ENCODE measurements at places on chromosomes 5 and 9. TPM values are rescaled to one million over a fixed set of nuclear protein-coding genes. Genes with fewer than 3 reads are reported as not detected.
A peak's percentile ranks its signal among the peaks of the same experiment; 100 is the strongest.

DNA sequence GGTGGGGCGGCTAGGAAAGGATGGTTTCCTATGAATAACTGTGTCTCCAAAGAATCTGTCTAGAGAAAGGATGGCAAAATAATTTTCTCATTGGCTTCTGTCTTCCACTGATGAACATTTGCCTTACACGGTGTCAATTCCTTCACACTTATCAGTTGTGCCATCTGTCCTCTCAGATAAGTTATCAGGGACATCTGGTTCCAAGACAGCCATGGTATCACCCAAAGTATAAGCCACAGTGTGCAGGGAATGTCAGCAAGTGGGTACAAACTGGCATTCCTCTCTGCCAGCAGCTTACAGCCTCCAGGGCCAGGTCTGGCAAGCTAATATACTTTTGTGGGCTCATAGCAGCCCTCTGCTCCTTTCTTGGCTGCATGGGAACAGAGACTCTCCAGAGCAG, 1092.0 kb downstream of the EFNA5 start:
- H3K4me1 ChIP-seq, result no peaks in the 10 kb centered on the region
- H3K27ac ChIP-seq, result no peak overlapping the region
- no peak for DNase-seq
- H3K36me3 ChIP-seq, result no peaks in the 10 kb centered on the region
- H3K27me3 ChIP-seq, result no peaks in the 10 kb centered on the region

Gene SLC45A2
- total RNA-seq, result 1.4 TPM

DNA sequence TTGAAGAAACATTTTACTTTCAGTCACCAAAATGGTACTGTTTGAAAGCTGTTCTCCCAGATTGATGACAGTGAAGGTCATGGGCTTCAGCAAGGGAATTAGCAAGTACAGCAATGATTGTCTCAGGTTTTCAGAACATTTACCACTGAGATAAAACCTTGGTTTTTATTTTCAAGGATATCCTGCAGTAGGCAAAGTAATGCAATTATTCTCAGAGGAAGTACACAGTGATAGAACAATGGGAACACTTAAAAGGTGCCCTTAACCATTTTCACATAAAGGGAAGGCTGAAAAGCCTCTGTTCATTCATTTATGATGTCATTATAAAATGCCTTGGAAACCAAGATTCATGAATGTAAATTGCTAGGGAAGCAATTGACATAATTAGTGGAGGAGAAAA, 471.8 kb upstream of the ACO1 start:
- H3K4me3 ChIP-seq, result no peak overlapping the region
- H3K27me3 ChIP-seq, result no peaks in the 10 kb centered on the region
- DNase-seq, result no peak
- no peaks in the 10 kb centered on the region for H3K4me1 ChIP-seq
- H3K27ac ChIP-seq, result no peak overlapping the region

Gene TXNDC8
- total RNA-seq, result not detected

GRCh38 chr9:96615411-96615810, 4.2 kb downstream of the CDC14B start:
- H3K36me3 ChIP-seq, result no peaks in the 10 kb centered on the region
- peaks cover 12% of the 10 kb centered on the region for H3K4me1 ChIP-seq
- DNase-seq, result no peak

DNA sequence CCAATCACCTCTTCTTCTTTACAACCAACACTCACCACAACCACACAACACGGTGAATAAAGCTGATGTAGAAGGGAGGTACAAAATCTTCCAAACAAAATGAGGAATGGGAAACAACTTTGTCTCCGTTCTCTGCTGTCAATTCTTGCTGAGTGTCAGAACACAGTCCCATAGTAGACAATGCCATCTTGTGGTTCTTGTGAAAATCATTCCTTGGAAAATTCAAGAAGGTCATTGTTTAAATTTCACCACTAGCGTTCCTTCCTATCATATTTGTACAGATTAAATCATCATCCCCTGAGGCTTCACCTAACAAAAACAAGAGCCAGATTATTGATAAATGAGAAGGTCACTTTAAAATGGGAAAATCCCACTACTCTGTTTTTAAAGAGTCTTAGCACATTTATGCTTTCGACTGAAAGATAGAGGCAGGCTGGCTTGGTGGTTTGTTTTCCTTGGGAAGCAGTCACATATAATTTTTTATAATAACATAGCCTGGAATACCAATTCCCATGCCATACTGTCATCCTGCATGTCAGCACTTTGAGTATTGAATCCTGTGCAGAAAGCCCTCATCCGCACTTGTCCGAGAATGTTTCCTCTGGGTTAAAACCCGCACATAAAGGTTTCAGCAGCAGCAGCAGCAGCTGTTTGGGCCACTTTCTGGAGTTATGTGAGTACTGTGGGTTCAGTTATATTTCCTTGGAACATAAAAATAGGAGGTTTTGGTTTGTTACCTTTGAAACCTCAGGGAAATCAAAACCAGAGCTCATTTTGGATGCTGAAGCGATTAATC, 395.0 kb upstream of the SMARCA2 start:
- H3K4me3 ChIP-seq, result no peak overlapping the region
- no peak for DNase-seq

Gene ACTL7A
- total RNA-seq, result not detected

GRCh38 chr9:108761655-108762347, 94.0 kb downstream of the ACTL7B start:
- no peaks in the 10 kb centered on the region for H3K27me3 ChIP-seq
- no peak overlapping the region for H3K4me3 ChIP-seq
- H3K4me1 ChIP-seq, result no peaks in the 10 kb centered on the region
- peak overlapping the region; percentile 19 for H3K27ac ChIP-seq

- H3K27ac ChIP-seq, result peak overlapping the region; percentile 26
- no peak overlapping the region for H3K4me3 ChIP-seq
- no peaks in the 10 kb centered on the region for H3K36me3 ChIP-seq
These were observed 50.2 kb downstream of the FXN start for GRCh38 chr9:69085569-69086283.

Gene LCN12
- total RNA-seq, result 1.6 TPM

Gene SAXO1
- not detected for total RNA-seq

GRCh38 chr9:90770182-90770738, 31.4 kb upstream of the SYK start:
- no peaks in the 10 kb centered on the region for H3K4me1 ChIP-seq
- H3K4me3 ChIP-seq, result no peak overlapping the region
- no peak for DNase-seq

DNA sequence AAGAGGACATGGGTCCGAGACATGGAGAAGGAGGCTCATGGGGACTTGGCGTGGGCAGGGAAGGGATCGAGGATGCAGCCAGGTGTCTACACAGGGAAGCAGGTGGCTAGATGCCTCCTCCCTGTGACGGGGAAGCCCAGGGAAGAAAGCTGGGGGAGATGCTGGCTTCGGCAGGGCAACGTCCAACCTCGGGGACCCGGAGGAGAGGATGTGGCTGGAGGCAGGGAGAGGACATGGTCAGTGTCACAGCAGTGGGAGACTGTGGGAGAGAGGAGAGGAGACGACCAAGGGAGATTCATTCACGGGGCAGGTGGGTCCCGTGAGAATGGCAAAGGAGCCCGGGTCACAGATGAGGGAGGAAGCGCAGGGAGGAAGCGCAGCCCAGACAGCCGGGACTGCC, 73.2 kb upstream of the PHYKPL start:
- no peaks in the 10 kb centered on the region for H3K36me3 ChIP-seq
- no peaks in the 10 kb centered on the region for H3K27me3 ChIP-seq
- H3K4me1 ChIP-seq, result no peaks in the 10 kb centered on the region
- no peak for DNase-seq

GRCh38 chr9:135217836-135218235, 130.4 kb downstream of the OLFM1 start:
- peaks cover 24% of the 10 kb centered on the region for H3K27me3 ChIP-seq
- peaks cover 11% of the 10 kb centered on the region for H3K4me1 ChIP-seq
- DNase-seq, result no peak
- H3K27ac ChIP-seq, result no peak overlapping the region
- no peaks in the 10 kb centered on the region for H3K36me3 ChIP-seq

Gene PCDHA3
- total RNA-seq, result 1.1 TPM

Gene KIF4B
- not detected for total RNA-seq

Gene DNAJC25
- 16.1 TPM for total RNA-seq

DNA sequence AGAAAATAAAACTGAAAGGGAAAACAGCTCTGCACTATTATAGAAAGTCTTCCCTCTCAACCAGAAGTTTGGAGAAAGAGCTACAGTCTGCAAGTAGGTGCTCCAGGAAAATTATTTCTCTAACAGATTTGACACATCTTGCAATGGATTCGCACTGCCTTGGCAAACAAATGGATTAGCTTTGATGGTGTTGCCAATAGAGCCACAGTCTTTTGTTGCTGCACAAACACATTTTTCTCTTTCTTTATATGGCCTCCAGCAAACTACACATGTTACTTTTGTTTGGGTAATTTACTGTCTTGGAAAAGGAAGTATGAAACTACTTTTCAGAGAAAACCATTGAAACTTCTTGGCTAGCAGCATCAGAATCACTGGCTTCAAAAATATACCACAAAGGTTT, 523.1 kb downstream of the EFNA5 start:
- H3K27me3 ChIP-seq, result no peaks in the 10 kb centered on the region
- no peaks in the 10 kb centered on the region for H3K4me1 ChIP-seq
- no peak overlapping the region for H3K4me3 ChIP-seq
- no peak overlapping the region for H3K27ac ChIP-seq

GRCh38 chr5:67515762-67516161, 319.2 kb upstream of the CD180 start:
- H3K4me1 ChIP-seq, result no peaks in the 10 kb centered on the region
- H3K36me3 ChIP-seq, result no peaks in the 10 kb centered on the region
- H3K4me3 ChIP-seq, result no peak overlapping the region

GRCh38 chr9:124551472-124552272, 44.5 kb upstream of the NR5A1 start:
- peak; percentile 72 for DNase-seq
- no peaks in the 10 kb centered on the region for H3K4me1 ChIP-seq
- no peak overlapping the region for H3K4me3 ChIP-seq
- H3K36me3 ChIP-seq, result no peaks in the 10 kb centered on the region
- no peak overlapping the region for H3K27ac ChIP-seq

- no peaks in the 10 kb centered on the region for H3K36me3 ChIP-seq
- no peak overlapping the region for H3K4me3 ChIP-seq
- no peak overlapping the region for H3K27ac ChIP-seq
- DNase-seq, result no peak
- H3K4me1 ChIP-seq, result no peaks in the 10 kb centered on the region
These were observed 35.9 kb upstream of the TESK1 start for GRCh38 chr9:35569206-35569605.

Gene FOXD4L4
- total RNA-seq, result 0.12 TPM

DNA sequence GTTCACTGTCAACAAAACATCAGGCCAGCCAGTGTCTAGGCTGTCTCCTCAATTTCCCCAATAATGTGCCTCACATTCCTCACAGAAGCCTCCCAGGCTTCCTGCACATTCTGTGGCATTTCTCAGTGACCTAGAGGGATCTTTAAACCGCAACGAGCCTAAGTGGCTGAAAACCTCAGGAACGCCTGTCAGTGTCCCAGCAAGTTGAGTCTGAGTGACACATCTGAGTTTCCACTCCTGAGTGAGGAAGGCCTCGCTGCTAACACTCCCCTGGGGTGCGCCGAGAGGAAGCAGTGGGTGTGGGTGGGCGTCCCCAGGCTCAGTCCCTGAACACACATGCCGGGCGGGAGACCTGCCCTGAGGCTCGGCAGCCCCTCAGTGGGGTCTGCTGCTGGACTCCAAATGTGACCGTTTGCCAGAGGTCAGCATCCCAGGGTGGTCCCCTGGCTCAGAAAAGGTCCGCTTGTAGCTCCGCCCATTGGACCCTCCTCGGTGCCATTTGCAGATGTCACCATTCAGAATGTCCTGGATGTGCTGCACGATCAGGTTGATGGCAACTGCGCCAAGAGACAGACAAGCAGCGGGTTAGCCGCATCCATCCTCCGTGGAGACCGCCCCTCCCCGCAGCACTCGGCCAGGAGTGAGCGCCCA, 6.3 kb downstream of the UCK1 start:
- no peaks in the 10 kb centered on the region for H3K27me3 ChIP-seq
- H3K27ac ChIP-seq, result no peak overlapping the region
- H3K36me3 ChIP-seq, result no peaks in the 10 kb centered on the region
- no peak overlapping the region for H3K4me3 ChIP-seq
- no peak for DNase-seq

- H3K27ac ChIP-seq, result no peak overlapping the region
- no peaks in the 10 kb centered on the region for H3K36me3 ChIP-seq
- no peaks in the 10 kb centered on the region for H3K27me3 ChIP-seq
- H3K4me1 ChIP-seq, result peaks cover 2% of the 10 kb centered on the region
- H3K4me3 ChIP-seq, result no peak overlapping the region
- no peak for DNase-seq
These were observed 18.8 kb downstream of the PTAR1 start for GRCh38 chr9:69740872-69741505.

Gene OGN
- total RNA-seq, result 43.5 TPM

- no peak overlapping the region for H3K27ac ChIP-seq
- H3K4me1 ChIP-seq, result no peaks in the 10 kb centered on the region
- H3K36me3 ChIP-seq, result no peaks in the 10 kb centered on the region
- H3K4me3 ChIP-seq, result no peak overlapping the region
These were observed 466.8 kb upstream of the BRINP1 start for GRCh38 chr9:119836036-119836435.

GRCh38 chr5:35198686-35199085, 31.6 kb downstream of the PRLR start:
- no peaks in the 10 kb centered on the region for H3K36me3 ChIP-seq
- H3K4me3 ChIP-seq, result no peak overlapping the region
- peak; percentile 64 for DNase-seq
- H3K27me3 ChIP-seq, result no peaks in the 10 kb centered on the region
- H3K4me1 ChIP-seq, result peaks cover 41% of the 10 kb centered on the region

DNA sequence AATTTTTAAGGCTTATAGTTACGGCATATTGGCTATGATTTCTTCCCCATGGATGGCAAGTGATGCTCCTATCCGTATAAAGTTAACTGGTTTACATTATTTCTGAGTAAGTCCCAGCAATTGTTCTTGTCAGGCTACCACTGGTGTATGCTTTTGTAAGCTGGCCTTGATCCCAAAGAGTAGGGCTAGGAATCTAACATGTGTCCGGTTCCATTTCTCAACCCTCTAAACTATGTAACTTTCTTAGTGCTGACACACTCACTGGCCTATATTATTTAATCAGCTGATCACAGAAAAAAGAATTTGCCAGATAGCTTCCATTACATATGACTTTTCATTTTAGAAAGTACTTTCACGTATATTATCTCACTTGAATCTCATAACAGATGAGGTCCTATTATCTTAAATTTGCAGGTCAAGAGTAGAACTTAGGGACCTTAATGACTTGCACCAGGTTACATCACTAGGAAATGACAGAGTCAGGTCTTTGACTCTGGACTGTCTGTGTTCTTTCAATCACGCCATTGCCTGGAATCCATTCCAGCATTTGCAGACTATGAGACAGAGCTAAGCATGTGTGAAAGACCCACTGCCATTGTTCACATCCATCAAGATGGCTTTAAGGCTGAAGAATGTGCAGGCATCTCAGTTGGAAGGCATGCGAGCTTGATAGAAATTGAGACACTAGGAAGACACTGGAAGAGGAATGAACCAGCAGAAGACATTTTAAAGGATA, 362.9 kb downstream of the ARRDC3 start:
- H3K36me3 ChIP-seq, result no peaks in the 10 kb centered on the region
- H3K27ac ChIP-seq, result peak overlapping the region; percentile 1
- H3K4me3 ChIP-seq, result no peak overlapping the region
- H3K4me1 ChIP-seq, result peaks cover 53% of the 10 kb centered on the region
- DNase-seq, result no peak

Gene MTREX
- 66.0 TPM for total RNA-seq

- no peak for DNase-seq
- H3K27me3 ChIP-seq, result no peaks in the 10 kb centered on the region
- H3K4me1 ChIP-seq, result peaks cover 21% of the 10 kb centered on the region
- no peak overlapping the region for H3K4me3 ChIP-seq
- no peak overlapping the region for H3K27ac ChIP-seq
These were observed 89.4 kb downstream of the SLC44A1 start for GRCh38 chr9:105333811-105334210.

Gene MEIKIN
- not detected for total RNA-seq

Gene SLC34A3
- total RNA-seq, result 1.8 TPM

Gene WDR38
- not detected for total RNA-seq

Gene ADAMTS6
- total RNA-seq, result 21.0 TPM

Gene PPIC
- total RNA-seq, result 91.0 TPM

Data from hepatocyte (in vitro differentiated cells).